ENCODE measurements at places on chromosomes 1 and 21.

DNA sequence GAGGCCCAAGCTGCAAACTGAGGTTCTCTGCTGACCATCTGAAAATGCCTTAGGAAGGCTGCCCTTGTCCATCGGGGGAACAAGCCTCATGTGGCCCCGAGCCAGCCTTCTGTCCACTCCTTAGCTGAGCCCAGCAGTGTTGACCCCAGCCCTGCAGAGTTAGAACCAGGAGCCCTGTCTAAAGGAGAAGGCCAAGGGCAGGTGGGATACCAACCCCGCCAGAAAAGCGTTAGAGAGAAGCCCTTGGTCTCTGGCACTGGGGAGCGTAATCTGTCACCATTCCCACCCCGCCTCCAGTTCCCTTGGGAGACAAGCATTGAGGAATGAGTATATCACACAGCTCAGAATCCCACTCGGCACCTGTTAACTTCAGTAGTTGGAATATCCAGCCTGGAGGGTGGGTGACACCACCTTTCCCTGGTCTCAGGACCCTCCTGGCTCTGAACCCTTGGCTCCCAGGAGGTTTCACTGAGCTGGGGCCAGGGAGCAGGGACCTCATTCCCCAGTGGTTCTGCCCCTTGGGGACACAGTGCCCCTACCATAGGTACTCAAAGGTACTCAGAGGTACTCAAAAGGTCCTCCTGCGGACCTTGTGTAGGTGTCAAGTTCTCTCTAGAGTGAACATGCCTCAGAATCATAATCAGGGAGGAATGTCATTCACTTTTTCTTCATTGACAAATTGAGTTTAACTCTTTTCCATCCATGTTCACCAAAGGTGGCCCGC, 16.4 kb downstream of the ETS2 start:
- no peak for DNase-seq

GRCh38 chr21:40177979-40178378, 310.7 kb downstream of the PCP4 start:
- no peak for DNase-seq

DNA sequence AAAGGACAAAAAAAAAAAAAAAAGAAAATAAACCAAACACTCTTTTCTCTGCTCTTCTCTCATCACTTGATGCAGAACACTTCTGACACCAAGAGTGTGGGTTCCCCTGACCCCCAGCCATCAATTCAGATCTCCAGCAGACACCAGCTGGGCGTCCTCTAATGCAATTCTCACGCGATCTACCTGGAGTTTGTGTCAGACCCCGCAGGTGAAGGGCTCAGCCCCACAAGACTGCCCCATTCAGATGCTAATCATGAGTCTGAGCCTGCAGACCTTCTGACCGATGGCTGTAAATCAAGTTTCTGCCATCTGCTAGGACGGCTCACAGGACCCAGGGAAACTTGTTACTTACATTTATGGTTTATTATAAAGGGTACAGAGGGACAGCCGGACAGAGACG, 133.6 kb upstream of the C1orf174 start:
- no peak for DNase-seq

DNA sequence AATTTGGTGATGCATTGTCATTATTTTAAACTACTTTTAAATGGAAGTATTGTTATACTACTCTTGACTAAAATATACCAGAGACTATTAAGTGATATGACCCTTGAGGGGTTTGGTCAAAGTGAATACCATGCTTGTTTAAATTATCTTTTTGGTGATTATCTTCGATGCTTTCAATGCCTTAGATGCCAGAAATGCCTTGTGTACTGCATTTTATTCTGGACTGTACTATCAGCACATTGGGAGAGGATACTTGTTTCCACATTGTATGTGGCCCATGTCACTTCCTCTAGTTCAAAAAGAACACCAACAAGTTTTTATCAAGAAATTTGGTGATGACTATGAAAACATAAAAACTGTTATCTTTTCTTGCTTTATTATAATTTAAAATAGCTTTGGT, 16.3 kb downstream of the MAP3K7CL start:
- no peak for DNase-seq

DNA sequence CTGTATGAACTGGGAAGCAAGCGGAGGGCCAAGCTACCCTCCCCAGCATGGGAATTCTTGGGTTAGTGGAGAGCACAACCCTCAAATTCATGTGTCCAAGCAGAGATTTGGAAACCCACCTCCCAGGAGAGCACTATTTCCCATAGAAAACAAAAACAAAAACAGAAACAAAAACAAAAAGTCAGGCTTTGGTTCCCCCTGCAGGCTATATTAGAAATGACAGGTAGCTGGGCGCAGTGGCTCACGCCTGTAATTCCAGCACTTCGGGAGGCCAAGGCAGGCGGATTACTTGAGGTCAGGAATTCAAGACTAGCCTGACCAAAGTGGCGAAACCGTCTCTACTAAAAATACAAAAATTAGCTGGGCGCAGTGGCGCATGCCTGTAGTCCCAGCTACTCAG, 10.8 kb downstream of the MINDY1 start:
- DNase-seq: peak; percentile 28

DNA sequence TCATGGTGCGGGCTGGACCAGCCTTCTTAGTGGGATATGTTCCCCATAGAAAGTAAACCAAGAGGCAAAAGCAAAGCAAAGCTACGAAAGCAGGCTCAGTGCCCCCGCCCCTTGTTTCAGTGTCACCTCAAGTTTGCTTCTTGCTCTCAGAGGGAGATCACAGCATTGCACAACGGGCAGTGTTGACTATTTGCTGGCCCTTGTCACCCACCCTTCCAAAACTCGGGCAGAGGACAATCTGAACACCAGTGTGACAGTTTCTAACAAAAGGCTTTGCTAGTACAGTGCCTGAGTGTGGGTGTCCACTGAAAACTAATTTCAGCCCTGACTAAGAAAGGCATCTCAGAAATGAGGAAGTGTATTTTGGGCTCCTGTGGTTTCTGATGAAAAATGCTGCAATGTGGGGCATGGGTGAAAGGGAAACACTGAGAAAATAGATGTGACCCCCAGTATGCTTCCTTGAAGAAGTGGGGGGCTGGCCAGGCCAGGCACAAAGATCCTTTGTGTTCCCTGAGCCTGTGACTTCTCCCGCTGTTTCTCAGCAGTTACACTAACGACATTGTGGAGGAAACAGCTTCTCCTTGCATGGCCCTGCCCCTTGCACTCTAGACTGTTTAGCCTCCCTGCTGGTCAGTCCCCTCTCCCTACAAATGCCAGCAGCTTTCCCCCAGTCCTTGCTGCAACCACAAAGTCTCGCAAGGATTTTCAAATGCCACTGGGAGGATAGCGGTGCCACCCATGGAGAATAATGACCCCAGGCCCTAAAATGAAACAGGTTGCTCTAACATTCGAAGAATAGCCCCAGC, 33.3 kb upstream of the KCNE1 start:
- DNase-seq: no peak

DNA sequence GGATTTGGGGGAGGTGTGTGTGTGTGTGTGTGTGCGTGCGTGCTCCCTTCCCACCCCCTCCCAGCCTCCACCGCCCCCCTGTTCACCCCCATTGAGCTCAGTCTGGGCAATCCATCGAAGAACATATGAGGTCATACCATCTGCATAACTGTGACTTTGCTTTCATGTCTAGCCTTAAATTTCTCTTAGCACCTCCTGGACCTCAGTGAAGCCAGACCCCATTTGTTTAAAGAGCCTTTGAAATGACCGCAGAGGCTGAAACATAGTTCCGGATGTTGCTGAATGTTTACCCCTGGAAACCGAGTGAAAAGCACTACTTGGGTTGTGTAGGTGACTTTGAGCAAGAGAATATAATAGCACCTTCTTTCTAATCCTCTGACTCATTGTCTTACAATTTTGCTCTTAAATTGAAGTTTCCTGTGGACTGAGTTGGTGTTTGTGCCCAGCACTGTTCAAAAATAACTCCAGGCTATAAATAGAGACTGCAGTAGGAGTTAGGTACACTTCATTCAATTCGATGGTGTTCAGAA, 75.4 kb downstream of the UBE4B start:
- no peak for DNase-seq

GRCh38 chr1:235045034-235045690, 83.5 kb downstream of the TOMM20 start:
- no peak for DNase-seq

GRCh38 chr1:172761581-172762486, 102.9 kb downstream of the FASLG start:
- no peak for DNase-seq

- DNase-seq: peak; percentile 16
Observed at GRCh38 chr1:6962478-6962995, 177.3 kb downstream of the CAMTA1 start.

DNA sequence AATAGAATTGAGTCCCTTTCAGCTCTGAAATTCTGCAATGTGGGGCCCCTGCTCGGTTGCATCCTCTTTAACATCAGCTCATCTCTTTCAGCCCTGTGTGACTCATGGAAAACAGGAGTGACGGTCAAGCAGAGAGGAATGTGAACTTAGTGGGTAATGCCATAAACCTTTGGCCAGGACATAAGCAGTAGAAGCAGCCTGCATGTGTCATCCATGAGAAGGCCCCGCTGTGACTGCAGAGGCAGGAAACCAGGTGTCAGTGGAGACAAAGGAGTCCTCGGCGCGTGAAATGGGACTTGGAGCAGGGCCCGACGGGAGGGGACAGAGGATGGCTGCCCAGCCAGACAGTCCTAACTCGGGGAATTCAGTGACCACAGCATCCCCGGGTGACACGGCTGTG, 21.1 kb upstream of the EPHB2 start:
- DNase-seq: no peak

GRCh38 chr1:5415606-5416005, 576.6 kb downstream of the NPHP4 start:
- no peak for DNase-seq

DNA sequence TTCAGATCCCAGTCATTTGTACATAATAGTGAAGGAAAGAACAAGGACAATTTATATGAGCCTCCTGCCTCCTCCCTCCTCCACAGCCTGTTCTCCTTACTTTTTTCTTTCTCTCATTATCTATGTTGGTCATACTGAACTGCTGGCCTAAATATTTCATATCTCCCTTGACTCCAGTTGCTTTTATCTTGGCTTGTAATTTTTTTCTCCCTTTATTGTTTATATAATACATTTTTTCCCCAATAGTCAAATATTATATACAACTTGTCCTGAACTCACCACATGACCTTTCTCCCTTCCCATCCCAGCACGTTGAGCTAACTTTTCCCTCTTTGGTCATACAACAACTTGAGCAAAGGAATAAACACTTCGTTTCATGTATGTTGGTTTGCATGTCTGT, 752.1 kb downstream of the LTN1 start:
- no peak for DNase-seq

DNA sequence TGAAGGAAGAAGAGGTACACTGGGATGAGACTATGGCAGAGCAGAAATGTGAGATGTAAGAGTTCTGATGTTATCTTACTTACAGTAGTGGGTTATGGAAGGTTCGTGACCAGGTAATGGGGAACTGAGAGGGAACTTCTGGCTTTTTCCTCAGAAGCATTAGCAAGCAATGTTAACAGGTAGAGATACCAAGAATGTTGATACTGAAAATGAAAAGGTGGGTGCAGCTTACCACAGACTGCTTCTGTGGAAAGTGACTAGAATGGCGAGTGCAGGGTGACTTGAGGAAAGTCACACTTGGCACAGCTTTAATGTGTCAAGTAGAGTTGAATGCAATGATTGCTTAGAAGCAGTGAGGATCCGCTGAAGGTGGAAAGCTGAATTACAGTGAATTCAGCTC, 70.8 kb downstream of the PLA2G4A start:
- DNase-seq: no peak

GRCh38 chr1:150473659-150474058, 13.6 kb upstream of the TARS2 start:
- no peak for DNase-seq

GRCh38 chr1:111559736-111560279, 56.4 kb upstream of the ADORA3 start:
- no peak for DNase-seq

- no peak for DNase-seq
Observed at GRCh38 chr1:117834416-117834815, 95.0 kb downstream of the GDAP2 start.

- DNase-seq: peak; percentile 78
Observed at GRCh38 chr21:36927719-36928117, 38.8 kb downstream of the HLCS start.

DNA sequence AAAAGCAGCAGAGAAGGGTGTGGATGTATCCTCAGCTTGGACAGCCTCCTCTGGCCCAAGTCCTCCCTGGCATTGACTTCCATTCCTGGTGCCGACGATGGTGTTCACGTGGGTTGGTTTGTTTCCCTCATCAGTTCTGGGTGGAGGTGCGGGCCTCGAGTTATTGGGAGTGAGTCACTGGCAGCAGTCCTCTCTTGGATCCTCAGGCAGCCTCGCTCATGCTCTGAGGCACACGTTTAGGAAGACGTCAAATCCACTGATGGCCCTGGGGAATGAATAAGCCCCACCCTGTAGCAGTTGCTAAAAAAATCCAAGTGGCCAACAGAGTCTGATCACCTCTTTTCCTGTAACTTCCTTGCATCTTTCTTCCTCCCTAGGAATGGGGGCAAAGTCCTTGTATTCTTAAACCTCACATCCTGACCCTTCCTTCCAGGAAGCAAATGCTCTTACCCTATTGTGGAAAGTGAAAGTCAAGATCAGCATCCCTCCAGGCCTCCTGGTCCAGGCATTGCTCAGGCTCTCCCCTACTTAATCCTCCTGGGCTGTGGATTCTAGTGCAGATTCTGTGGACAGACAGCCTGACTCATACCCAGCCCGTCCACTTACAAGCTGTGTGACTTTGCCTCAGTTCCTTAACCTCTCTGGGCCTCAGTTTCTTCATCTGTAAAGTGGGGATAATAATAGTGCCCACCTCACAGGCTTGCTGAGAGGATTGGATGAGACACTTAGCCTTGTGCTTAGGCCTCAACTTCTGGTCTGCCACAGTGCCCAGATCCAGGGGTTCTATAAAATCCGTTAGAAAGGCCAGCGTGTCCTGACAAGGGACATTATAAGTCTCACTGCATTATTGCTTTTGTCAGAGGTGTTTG, 111.1 kb downstream of the TLR5 start:
- no peak for DNase-seq
